ENCODE measurements at places on chromosomes 4 and X.
A peak's percentile ranks its signal among the peaks of the same experiment; 100 is the strongest.

DNA sequence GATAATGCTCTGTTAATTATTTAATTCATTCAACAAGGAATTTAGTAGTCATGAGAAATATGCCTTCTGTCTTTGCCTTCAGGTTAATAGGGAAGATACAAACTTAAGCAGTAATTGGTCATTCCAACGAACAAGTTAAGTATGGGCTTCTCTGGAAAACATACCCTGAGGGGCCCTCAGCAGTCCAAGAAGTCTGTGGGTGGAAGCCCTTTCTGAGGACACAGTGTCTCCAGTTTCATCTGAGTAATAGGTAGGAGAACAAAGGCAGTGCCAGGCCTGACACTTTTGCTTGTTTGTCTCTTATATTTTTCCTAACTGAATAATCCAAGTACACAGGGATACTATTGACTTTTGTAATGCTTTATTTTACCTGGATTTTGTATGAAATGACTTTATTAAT is 262.5 kb downstream of the FBXW7 start:
- DNase-seq, result no peak

GRCh38 chr4:180727478-180727877 is 1515.7 kb upstream of the TENM3 start:
- no peak for DNase-seq

- no peak for DNase-seq
These were observed 206.3 kb downstream of the SLC4A4 start for GRCh38 chr4:71545168-71545567.

DNA sequence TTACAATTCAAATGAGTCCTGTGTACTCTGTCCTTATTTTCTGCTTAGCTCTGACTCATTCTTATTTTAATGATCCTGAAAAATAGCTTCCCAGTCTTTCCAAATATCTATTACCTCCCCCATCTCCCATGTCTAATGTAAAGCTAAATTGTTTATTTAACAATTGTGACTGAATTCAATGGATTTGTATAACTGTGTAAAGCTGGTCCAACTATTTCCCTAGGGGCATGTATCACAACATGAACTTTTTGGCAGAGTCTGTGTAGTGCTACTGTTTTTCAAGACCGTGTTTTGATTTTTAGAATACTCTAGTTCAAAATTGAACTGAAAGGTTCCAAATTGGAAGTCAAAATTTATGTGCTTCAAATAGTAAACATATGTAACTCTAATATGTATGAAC is 67.8 kb downstream of the SPCS3 start:
- no peak for DNase-seq

GRCh38 chrX:134821370-134821769 is 163.1 kb upstream of the PLAC1 start:
- peak; percentile 64 for DNase-seq

DNA sequence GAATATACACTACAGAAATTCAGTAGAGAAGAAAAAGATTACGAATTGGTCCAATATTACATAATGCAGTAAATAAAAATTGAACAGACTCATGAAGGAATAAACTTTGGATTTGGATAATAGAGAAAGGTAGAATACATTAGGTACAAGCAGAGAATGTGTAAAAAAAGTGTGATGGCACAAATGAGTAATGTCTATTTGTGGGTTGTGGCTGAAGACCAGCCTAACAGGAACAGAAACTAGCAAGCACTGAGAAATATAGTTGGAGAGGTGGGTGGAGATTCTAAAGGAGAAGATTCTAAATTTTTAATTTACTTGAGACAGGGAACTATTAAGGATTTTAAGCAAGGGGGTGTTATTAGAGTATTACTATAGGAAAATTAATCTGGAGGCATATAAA is 15.2 kb upstream of the CLOCK start:
- DNase-seq, result no peak

DNA sequence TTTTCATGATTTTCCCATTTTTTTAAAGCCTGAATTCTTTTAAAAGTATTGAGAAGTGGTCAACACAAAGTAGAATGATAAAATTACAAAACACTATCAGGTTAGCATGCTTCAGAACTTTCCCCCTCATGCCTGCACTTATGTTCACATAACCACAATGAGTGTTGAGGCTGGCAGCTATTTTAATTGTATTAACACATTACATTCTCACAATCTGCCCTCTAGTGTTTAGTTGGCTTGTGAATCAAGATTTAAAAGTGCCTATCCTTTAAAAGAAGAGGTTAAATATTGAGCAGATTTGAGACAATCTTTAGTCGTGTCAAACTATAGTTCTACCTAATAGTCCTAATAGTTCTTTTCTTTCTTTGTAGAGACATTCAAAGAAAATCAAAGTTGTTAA is 93.6 kb upstream of the NAP1L5 start:
- peak; percentile 10 for DNase-seq

DNA sequence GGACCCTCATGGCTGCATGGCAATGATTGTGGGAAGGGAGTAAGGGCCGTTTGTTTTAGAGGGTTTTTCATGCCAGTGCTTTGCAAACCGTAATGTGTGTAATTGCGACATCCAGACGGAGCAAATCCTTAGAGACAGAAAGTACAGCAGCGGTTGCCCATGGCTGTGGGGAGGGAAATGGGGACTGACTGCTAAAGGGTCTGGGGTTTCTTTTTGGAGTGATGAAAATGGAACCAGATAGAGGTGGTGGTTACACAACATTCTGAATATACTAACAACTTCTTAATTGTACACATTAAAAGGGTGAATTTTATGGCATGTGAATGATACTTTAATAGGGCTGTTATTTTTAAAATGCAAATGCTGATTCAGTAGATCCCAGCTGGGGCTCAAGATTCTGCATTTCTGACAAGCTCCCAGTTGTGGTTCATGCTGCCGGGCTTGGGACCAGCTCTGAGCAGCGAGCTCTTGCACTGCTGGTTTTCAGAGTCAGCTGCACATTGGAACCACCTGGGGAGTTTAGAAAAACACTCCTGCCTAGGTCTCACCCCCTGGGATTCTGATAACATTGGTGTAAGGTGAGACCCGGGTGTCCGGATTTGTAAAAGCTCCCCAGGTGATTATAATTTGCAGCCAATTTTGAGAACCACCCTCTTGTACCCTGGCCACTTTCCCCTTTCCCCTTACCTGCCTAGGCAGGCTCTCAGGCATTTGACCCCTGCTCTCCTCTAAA is 47.7 kb downstream of the PRPS1 start:
- no peak for DNase-seq

GRCh38 chrX:12824944-12825343 is 33.7 kb downstream of the PRPS2 start:
- DNase-seq, result no peak

DNA sequence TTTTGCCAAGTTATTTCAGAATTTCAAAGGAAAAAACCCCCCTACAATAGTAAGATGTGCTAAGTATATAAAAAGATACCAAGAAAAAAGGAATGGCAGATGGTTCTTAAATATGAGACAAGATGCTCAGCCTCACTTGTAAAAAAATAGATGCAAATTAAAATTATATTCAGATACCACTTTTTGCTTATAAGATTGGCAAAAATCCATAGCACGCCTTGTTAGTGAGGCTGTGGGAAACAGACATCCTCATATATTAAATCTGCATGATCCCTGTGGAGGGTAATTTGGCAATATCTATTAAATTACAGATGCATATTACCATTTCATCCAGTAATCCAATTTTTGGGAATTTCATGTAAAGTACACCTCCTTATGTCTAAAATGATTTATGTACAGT is 62.5 kb upstream of the PDHA1 start:
- no peak for DNase-seq

DNA sequence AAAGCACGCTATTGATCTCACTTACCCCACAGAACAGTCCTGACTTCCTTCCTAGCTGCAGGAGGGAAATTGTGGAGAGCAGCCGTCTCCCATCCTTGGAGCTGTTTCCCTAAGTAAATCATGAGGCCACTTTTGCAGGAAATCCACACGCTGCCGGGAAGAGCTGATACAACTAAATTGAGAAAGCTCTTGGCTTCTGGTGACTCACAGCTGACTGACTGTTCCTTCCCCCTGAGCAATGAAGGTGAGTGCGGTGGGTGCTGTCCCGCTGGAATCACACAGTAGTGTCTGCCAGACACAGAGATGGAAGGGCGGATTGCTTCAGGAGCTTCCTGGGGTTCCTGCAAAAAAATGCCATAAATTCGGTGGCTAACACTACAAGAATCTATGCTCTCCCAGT is 268.9 kb downstream of the ASMT start:
- DNase-seq, result no peak

DNA sequence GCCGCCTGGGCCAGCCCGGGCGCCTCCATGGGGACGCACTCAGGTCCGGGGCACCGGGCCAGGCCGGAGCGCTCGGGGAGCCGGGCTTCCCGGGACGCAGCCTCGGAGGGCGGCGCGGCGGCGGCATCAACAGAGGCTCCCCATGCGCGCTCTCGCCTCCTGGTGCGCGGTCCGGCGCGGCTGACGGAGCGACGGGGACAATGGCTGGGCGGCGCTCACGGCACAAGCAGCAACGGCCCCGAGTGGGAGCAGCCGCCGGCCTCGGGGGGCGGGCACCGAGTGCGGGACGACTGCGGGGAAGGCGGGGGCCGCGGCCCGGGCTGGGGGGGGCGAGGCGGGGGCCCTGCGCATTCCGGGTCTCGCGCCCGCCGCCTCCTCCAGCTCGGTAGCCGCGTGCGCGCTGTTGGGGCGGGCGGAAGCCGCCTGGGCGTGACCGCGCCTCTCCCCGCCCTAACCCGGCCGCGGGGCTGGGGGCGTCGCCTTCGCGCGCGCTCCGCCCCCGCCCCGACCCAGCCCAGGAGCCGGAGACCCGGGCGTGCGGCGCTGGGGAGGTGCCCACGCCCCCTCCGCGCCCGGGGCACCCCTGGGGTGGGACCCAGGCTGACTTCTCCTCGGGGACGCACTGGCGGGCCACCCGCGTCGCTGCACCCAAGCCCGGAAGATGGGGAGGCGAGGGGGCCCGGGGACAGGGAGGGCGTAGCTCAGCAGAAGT is at the start of gene PRKX:
Gene PRKX (minus strand): TSS at position 425 of the 712 bp plus-strand sequence. CDS start 396 bp downstream, at position 29.
- peak; percentile 56 for DNase-seq

GRCh38 chr4:189049682-189050081 is 891.0 kb upstream of the FRG1 start:
- DNase-seq, result no peak

DNA sequence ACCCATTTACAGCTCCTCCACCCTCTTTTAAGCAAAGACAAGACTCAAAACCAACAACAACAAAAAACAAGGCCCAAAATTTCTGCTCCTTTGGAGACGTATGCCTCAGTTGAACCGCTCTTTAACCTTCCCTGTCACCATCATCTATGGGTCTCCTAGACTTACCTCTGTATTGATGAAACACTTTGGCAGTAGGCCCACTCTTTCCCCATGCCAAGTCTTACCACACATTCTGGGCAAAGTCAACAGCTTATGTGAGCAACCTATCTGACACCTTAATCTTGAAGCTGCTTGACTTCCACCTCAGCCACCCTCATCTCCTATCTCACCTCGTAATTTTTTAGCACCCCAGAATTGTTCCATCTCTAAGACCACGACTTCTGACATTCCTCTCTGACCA is 99.7 kb upstream of the CXorf66 start:
- no peak for DNase-seq

DNA sequence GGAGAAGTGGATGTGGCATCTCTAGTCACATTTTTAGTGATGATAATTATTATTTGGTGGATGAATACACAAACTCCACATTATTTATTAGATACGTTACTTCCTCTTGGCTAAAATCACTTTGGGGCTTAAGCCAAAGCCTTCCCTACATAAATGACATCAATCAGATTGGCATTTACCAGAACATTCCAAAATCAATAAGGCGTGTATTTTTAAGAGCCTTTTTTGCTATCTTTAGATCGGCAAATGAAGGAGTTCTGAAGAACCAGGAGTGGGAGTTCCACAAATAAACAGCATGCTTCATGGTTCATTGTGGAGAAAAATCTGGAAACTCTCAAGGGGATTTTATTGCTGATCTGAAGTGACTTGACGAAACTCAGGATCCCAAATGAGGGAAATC is 89.7 kb downstream of the AMELX start:
- no peak for DNase-seq

GRCh38 chr4:167100120-167100519 is 134.2 kb downstream of the SPOCK3 start:
- no peak for DNase-seq

GRCh38 chr4:25101836-25102235 is 58.4 kb downstream of the SEPSECS start:
- DNase-seq, result no peak

- DNase-seq, result no peak
These were observed 70.8 kb upstream of the PTPN13 start for GRCh38 chr4:86523333-86523732.

DNA sequence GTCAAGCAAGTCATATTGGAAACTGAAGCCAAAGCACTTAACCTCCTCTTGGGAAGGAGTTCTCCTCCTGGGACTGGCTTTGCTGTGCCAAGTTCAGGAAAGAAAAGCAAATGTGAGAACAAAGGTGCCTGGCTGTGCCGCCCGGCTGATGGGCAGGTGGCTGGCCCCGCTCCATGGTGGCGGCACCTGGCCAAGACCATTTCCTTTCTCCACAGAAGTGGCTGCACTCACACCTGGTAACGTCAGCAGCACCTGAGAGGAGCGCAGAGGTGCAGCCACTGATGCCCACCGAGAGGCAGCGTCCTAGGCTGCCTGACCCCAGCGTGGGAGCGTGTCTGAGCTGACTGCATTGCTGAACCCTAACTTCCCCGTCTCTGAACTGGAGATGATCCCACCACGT is 54.3 kb downstream of the DCTD start:
- DNase-seq, result no peak

DNA sequence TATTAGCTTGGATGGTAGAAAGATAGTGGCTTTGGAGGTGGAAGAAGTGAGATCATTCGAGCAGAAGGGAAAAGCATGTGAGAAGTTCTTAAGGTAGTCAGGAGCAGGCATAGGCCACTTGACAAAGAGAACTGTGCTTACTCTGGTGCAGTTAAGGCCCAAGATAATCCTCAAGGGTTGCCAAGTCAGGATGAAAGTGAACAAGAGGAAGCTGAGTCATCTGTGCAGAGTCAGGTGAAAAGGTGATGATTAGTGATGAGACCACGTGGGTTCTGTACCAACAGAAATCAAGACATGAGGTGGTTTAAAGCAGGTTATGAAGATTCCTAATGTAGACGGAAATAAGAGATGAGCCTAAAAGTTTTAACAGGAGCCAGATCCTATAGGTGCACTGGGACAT is 369.8 kb downstream of the DTHD1 start:
- DNase-seq, result no peak

GRCh38 chr4:139828966-139829664 is 163.5 kb downstream of the MGST2 start:
- no peak for DNase-seq
